ENCODE measurements at places on chromosomes 16 and 17.

- no peak for ATAC-seq
Measured at GRCh38 chr17:64120159-64120810, 9.7 kb downstream of the ERN1 start.

- ATAC-seq = no peak
Measured at GRCh38 chr16:54712866-54713265, 217.8 kb upstream of the IRX5 start.

DNA sequence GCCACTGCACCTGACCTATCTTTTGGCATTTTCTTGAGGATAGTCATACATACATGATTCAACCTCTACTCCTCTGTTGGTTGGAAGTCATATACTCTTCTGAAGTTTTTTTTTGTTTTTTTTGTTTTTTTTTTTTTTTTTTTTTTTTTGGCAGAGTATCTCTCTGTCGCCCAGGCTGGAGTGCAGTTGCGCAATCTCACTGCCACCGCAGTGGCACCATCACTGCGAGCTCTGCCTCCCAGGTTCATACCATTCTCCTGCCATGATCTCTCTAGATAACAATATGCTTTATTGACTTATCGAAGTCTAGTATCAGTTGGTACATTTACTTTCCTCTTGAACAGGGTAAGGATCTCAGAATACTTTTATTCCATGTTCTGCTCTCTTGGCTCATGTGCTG is 224.2 kb upstream of the WSCD1 start:
- no peak for ATAC-seq

DNA sequence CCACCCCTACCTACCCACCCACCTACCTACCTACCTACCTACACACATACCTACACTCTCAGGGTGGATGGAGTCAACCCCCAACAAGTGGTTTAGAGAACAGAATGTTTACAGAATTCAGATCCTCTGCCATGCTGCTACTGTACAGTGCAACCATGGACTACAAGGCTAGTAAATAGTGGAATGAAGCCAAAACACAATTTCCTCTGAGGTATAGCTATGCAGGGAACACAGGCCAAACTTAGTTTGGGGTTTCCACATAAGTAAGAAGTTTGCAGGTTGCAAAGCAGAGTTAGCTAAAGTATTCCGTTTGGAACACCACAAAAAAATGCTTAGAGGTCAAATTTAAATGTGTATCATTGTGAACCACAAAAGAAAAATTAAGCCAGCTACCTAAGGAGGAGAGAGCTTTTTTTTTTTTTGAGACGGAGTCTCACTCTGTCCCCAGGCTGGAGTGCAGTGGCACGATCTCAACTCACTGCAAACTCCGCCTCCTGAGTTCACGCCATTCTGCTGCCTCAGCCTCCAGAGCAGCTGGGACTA is 2.7 kb upstream of the AP1G1 start:
- no peak for ATAC-seq

DNA sequence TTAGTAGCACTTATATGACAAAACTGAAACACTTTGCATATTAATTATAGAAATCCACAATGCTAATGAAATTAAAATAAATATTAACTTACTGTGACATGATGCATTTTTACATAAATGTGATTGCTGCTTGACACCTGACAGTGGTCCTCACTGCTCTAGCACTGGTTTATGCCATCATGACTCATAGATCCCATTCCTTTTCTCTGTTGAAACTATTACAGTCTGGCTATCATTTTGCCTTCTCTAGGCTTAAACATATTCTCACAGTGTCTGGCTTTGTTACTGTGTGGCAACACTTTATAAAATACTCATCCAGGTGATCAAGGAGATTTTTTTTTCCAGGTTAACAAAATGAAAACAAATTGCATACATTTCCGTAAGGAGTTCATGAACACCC is 108.0 kb downstream of the MRTFB start:
- ATAC-seq = no peak

DNA sequence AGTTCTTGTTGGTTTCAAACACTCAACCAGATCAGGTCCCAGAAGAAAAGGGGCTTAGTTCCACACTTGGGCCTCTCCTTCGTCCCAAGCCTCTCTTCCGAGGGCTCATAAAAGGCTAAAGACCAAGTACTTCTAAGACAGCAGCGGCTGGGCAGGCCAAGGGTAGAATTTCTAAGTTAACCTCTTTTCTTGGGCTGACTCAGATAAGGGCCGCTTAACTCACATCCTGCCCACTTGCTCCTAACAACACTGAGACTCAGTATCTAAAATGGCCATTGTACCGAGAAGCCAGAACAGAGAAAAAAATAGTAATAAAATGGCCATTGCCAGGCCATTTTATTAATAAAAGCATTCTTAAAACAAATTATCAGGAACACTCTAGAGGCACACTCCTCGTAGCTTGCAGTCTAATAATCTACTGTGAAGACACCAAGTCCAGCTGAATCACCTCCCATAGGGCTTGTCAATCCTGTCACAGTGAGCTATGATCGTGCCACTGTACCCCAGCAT is 42.1 kb downstream of the RANBP10 start:
- ATAC-seq = no peak

- no peak for ATAC-seq
Measured at GRCh38 chr17:37650419-37651003, 7.3 kb upstream of the DDX52 start.

DNA sequence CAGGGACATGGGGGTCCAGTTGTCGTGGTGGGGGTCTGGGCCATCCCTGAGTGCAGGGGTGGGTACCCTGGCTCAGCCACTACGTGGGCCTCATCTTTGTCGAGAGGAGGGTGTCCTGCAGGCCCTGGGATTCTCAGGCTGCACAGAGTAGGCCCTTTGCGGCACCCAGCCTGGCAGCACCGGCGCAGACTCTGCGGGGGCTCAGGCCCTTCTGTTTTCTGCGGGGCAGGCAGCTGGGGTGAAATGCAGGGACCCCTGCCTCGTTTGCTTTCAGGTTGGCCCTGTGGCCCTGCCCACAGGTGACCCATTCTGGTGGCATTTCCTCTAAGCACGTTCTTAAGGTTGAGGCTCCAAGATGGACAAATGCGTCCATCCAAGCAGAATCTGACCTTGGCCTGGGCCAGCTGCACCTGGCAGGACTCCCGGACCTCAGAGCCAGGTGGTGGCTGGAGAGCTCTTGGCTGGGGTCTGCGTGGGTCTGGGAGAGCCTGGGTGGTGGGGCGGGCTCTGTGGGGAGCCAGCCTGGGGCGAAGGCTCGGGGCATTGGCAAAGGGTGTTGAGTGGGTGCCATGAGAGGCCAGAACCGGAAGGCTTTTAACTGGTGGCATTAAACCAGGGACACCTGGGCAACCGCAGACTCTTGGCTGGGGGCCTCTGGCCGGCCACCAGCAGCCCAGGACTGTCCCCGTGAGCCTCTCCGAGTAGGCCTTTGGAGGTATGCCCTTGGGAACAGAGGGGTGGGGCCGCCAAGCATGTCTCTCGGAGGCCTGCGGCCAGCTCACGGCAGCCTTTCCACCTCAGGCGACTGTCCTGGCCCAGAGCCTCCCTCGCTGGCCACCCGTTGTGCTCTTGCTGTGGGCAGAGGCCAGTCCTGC is 16.9 kb downstream of the PRSS27 start:
- no peak for ATAC-seq

- no peak for ATAC-seq
Measured at GRCh38 chr16:88341551-88342290, 41.0 kb upstream of the ZNF469 start.

GRCh38 chr16:12589676-12590075 is 214.0 kb downstream of the CPPED1 start:
- ATAC-seq = no peak

DNA sequence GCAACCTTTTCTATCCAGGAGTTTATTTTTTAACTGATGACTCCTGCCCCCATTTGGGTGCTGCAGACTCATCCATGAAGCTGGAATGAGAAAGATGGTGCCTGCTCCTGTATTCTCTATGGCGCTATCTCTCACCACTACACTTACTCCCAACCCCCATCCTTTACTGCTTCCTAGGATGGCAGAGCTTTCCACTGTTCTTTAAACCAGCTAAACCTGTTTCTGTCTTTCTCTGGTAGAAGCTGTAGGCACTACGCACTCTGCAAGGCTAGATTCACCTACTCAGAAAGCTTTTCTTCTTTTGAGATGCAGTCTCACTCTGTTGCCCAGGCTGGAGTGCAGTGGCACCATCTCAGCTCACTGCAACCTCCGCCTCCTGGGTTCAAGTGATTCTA is 47.0 kb downstream of the ADAMTS18 start:
- no peak for ATAC-seq

- ATAC-seq = no peak
Measured at GRCh38 chr17:78390241-78391050, 12.0 kb downstream of the PGS1 start.

DNA sequence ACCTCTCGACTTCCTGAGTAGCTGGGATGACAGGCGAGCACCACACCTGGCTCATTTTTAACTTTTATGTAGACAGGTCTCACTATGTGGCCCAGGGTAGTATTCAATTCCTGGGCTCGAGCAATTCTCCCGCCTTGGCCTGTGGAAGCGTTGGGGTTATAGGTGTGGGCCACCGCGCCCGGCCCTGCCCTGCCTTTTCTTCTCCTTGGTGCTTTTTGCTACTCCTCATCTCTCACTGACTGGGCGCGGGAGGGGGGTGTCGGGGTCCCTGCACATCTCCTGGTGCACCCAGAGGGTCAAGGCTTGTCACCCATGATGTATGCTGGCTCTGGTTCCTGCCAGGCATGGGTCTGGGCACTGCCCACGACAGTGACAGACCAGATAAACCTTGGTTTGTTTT is 2.9 kb downstream of the MCRIP2 start:
- ATAC-seq = no peak

DNA sequence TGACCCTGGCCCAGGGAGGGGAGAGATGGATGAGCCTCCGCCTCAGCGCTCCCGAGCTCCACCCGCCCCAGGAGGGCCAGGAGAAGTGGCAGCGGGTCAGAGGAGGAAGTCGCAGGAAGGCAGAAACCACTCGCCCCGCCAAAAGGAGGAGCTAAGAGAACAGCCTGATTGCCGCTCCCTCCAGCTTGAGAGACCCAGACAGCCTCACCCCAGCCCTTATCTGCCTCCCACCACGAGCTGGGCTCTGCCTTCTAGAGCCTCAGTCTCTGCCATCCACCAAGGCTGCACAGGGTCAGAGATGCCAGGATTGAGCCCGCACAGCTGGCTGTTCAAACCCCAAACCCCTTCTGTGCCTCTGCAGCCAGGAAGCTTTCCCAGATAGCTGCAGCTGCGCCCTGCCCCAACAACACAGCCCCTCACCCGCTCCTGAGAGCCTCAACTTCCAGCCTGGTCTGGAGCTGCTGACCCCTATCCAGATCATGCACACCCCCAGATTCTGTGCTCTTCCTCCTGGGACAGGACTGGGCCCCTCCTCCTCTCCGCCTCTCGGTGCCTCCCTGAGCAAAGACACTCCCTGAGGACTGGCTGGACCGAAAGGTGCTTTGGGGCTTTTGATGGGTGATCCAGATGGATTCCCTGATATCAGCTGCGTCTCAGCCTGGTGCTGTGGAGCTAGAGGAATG is 1.0 kb upstream of the ATP2A3 start:
- peak; percentile 62 for ATAC-seq

DNA sequence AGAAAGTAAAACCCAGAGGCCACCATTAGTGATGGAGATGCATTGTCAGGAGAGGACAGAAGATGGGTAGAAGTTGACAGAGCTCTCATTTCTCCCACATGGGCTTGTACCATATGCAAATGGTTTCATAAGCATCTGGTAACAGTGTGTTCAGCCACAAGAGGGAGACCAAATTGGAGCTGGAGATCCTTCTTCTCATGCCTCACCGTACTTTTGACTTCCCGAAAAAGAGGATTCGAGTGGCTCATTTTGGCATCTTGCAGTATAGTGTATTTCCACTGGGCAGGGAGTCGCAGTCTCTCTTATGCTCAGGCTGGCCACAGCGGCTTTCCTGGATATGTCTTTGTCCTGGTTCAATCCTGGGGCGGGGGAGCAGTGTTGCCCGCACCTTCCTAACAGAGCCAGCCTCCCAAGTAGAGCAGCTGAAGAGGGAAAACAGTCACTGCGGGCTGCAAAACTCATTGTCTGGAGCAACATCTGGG is 23.8 kb downstream of the TBC1D3B start:
- ATAC-seq = no peak

DNA sequence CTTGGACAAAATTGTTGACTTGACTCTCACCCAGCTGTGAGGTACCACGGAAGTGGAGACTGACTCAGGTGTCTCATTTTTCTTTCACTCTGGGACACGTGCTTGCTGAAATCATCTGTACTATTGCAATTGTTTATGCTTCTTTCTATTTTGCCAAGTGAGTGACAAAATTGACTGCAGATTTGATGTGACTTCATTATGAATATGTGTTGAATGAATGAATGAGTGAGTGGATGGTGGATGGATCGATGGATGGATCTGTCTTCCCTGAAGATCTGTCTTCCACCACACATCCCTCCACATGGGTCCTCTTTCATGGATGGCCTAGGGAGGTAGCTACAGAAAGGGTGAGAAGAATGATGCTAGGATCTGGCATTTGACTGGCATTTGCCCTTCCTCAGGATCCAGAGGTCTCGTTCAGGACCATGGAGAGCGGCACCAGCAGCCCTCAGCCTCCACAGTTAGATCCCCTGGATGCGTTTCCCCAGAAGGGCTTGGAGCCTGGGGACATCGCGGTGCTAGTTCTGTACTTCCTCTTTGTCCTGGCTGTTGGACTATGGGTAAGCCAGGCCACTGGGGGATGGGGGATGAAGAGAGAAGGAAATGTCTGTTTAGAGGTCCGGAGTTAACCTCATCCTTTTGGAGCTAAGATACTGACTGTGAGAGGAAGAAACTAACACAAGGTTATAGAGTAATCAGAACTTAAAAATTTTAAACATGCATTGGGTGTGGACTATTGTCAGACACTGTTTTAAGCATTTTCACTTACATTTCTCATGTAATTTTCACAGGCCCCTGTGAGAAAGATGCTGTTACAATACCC is 12.7 kb downstream of the SLC5A11 start:
- ATAC-seq = no peak

GRCh38 chr17:68238164-68238870 is 9.5 kb upstream of the AMZ2 start:
- no peak for ATAC-seq

GRCh38 chr17:41692722-41693521 is 4.2 kb downstream of the EIF1 start:
- ATAC-seq = no peak

DNA sequence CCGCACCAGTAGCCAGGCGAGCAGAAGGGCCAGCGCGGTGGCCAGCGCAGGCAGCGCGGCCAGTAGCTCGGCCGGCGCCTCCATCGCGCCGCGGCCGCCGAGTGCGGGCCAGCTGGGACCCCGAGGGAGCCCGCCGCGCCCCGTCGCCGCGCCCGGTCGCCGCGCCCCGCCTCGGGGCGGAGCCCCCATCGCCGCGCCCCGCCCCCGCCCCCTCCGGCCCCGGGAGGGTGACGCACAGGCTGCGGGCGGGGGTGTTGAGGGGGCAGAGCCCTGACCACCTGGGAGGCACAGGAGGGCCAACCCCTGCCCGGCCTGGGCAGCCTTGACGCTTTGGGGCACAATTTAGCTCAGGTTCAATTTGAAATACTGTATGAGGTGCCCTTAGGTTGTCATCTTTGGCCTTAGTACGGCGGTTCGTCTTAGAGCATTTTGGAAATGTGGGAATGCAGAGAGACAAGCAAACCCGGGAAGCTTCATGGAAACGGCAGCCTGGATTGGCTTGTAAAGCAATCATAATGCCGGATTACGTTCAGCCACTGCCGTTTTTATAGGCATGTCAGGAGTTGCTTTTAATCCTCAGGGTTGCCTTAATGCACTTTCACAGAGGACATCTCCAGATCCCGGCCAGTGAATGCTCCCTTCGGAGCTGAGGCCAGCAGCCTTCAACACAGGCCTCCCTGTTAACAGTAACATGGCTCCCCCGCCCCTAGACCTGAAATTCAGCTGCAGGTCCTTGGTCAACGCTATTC is at the start of gene MXRA7:
MXRA7 (minus strand) TSS at position 103 of the 749 bp plus-strand sequence; CDS start at position 84, 19 bp downstream.
- ATAC-seq = peak; percentile 84
